ENCODE measurements at places on chromosomes 3 and 15.
A peak's percentile ranks its signal among the peaks of the same experiment; 100 is the strongest.

DNA sequence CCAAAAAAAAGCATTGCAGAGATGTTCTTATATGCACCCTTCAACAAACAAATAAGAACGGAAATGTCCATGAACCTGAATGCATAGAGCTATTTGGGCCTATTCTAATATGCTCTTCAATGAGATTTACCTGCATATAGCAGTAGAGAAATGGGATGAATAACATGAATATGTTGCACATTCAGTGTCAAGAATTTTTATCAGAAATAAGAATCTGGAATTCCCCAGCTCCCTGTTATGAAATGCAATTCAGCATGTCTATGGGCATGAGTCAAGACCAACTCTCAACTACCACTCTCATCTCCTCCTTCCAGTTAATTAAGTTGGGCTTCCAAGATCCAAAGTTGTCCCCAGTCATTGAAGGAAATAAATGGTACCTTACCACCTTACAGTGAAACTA lies 133.7 kb upstream of the ALCAM start:
- no peak for DNase-seq

DNA sequence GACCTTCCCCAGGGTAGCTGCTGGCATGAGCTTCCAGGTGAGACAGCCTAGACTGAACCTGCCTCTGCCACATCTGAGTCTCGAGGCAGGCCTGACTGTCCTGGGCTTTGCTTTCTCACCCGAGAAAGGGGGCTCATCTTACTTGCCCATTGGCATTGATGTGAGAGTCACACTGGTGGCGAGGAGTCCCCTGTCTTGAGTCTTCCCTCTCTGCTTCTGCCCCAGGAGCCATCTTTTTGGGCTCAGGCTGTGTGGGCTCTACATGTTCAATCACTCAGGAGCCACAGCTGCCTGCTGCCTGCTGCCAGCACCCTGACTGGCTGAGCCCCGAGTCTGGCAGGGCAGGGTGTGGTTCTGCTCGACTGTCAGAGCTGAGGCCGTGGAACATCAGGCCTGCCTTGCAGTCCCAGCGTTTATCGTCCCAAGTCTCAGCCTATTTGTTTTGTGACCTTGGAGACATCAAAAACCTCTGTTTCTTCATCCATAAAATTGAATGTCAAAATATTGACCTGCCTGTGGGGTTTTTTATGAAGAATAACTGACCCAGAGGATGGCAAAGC lies 132.5 kb downstream of the DNAJB8 start:
- no peak for DNase-seq

GRCh38 chr3:42700366-42701288 lies 2.0 kb downstream of the HHATL start:
- no peak for DNase-seq

- peak; percentile 4 for DNase-seq
Observed at GRCh38 chr3:152109038-152109437, 159.7 kb upstream of the MBNL1 start.

DNA sequence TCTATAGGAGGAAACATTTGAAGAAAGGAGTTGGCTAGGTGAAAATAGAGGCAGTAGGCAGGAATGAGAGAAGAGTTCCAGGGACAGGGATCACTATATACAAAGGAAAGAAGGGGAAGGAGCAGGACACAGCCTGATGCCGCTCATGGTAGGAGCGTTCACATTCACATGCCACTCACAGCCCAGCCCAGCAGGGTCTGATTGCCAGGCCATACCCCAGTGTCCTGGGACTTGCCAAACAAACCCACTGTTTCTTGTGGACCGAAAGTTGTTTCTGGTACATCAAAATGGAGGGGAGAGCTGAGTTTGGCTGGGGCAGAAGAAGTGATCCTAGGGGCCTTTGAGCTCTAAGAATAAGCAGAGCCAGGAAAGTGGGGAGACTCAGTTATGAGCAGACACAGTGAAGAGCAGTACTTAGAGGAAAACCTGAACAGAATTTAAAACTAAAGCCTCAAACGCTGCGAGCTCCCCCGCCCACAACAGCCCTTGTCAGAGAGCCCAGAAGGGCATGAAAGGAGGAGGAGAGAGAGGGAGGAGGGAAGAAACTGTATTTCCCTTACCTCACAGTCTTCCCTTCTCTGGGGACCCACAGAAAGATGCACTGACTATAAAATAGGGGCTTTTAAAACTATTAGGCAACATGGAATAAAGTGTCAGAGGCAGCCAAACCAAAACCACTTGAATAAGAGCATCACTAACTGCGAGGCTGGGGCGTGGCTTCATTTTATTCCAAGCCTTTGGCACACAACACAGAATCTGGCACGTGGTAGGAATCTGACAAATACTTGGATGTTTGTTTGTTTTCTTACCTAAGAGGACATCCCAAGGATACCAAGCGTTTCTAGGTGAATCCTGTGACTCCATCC lies 129.0 kb downstream of the RPL22L1 start:
- no peak for DNase-seq

- no peak for DNase-seq
Observed at GRCh38 chr15:66692808-66693596, 9.0 kb upstream of the SMAD6 start.

- no peak for DNase-seq
Observed at GRCh38 chr3:53887446-53887845, 4.2 kb downstream of the SELENOK start.

GRCh38 chr15:39317225-39317624 lies 263.7 kb upstream of the THBS1 start:
- DNase-seq, result no peak

DNA sequence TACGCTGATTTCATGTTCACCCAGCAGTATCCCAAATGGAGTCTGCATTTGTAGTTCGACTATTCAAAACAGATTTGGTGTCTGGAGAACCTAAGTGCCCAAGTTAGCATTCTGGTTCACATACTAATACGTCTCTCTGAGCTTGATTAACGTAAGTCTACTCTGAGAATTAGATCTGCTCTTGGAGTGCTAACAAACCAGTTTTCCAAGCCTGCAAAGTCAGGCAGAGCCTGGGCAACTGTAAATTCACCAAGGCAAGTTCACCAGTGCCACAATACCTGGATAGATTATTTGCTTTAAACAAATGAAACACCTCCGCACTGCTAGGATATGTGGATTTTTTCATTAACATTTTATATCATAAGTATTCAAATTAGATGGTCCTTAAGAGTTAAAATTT lies 912.6 kb downstream of the ROBO1 start:
- DNase-seq, result no peak

Data from hematopoietic multipotent progenitor cell (in vitro differentiated cells).